ENCODE measurements at places on chromosomes 1 and 21. TPM values are rescaled to one million over a fixed set of nuclear protein-coding genes. Genes with fewer than 3 reads are reported as not detected.

- no peak for DNase-seq
These were observed 26.1 kb upstream of the FHAD1 start for GRCh38 chr1:15220825-15221431.

DNA sequence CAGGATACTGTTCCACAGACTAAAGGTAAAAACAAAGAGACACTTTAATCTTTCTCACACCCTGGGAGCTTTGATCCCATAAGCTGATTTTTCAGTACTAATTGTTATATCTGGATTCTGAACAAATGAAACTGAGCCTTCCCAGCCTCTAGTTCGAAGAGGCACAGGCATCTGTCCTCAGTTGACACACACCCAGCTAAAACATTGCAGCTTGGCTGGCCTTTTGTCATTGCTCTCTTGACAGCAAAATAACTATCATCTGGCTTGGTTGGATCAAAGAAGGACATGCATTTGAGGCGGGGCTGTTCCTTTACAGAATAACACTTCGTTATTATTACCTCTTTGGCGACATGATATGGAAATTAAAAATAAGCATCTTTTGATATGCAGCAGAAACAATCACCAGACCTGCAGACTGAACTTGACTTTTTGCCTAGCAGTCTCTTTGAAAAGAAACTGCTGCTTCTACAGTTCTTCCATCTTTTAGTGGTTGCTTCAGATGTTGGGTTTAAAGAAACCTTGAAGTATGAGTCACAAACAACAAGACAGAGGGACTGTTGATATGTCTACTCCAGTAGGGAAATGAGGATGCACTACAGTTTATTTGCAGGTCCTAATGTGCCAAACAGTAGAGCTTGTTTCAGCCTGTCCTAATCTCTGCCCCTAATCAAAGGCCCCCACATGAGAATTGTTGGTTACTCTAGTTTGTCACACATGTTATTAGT lies 166.5 kb downstream of the TPR start:
- no peak for DNase-seq

- no peak for DNase-seq
These were observed 243.1 kb downstream of the S1PR1 start for GRCh38 chr1:101479945-101480344.

GRCh38 chr1:53328541-53329499 lies 950 bp upstream of the LRP8 start:
- no peak for DNase-seq

DNA sequence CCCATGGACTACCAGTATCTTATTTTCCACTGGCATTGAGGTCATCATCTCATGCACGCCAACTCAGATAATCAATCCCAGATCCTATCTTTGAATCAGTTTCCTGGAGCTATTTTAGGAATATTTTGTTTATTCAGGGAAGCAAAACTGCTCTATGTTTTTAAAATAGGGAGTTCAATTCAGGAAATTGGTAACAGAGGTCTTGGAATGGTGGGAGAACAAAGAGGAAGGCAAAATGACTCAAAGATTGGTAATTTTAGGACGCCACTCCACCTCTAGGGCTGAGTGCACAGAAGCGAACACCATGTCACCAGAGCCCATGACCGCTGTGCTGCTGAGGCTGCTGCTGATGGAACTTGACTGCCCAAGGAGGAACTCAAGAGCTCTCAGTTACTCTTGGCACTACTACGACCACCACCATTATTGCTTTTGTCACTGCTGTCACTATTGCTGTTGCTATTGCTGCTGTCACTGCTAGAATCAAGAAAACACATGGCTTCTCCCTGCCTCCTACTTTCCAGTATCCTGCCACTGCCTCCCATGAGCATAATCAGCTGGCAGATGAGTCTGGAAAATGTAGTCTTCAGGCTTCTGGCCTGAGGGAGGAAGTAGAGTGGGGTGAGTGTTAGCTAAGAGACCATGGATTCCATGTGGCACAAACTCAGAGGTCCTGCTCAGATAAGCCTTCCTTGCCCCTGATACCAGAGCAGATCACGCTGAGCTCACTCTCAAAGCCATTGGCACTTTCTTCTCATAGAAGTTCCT lies 71.6 kb upstream of the CNIH3 start:
- DNase-seq, result peak; percentile 49

GRCh38 chr1:113976609-113977278 lies 2.5 kb upstream of the OLFML3 start:
- peak; percentile 68 for DNase-seq

GRCh38 chr1:84363019-84363418 lies 35.3 kb upstream of the DNASE2B start:
- no peak for DNase-seq

- DNase-seq, result no peak
These were observed 48.5 kb downstream of the COL18A1 start for GRCh38 chr21:45453308-45453950.

DNA sequence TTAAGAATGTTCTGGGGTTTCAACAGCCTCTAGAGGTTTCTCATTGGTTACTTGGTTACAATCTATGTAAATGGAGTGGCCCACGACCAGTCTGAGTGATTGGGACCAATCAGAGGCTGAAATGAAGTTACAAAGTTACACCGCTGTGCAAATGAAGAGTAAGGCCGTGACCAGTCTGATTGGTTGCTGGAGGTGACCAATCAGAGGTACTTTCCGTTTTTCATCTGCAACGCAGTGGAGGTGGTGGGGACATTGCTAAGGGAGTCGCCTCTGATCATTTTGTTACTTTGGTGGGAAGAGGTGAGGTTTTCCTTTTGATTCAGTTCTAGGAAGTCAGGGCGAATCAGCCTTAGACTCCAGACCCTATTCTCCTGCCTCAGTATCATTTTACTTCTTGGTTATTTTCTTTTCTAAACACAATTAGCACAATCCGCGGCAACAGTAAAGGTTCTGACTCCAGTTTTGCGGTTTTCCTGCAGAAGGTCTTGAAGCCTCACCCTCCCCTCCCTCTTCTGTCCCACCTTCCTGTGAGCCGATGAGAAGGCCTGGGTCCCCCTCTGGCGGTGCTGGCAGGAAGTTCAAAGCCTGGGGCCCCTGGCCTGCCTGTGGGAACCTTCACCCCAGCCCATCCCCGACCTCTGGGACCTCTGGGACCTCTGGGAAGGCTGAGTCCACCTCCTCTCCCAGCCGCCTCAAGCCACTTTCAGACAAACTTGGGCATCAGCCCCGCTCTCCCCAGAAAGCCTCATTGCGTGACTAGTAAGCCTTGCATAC lies 38.7 kb upstream of the TTC34 start:
- no peak for DNase-seq

- no peak for DNase-seq
These were observed 172.2 kb downstream of the TBX15 start for GRCh38 chr1:118815909-118816308.

DNA sequence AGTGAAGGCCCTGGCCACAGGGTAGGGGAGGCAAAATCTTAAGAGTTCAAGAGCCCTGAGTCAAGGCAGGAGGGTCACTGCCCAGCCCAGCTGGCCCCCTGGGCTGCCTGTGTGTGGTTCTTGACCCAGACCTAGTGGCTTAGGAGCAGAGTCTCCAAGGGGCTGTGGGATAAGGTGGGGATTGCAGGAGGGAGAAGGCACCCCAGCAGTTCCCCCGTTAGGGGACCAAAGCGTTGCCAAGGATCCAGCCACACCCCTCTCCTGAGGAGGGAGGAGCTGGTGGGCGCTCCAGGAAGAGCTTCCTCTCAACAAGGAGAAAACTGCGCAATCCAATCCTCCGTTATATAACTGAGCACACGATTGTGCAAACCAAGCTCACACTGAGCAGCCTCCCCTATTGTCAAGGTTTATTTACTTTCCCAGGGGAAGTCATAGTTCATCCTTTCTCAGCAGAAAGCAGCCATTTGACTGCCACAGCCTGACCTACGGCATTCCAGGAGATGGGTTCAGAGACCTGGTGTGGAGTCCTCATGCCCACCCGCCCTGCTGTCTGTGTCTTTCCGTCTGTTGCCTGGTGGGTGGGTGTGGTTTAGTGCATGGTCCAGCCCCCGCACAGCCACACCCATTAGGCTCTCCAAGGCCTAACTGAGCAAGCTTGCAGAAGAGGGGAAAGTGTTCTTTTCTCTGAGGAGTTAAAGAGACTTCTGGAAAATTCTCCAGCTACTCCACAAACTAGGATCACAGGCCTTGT lies 3.5 kb downstream of the EPHX1 start:
- DNase-seq, result peak; percentile 25

- DNase-seq, result no peak
These were observed 86.2 kb downstream of the SLC66A1 start for GRCh38 chr1:19398309-19398760.

GRCh38 chr1:21258331-21259134 lies 31.7 kb downstream of the ECE1 start:
- DNase-seq, result no peak

DNA sequence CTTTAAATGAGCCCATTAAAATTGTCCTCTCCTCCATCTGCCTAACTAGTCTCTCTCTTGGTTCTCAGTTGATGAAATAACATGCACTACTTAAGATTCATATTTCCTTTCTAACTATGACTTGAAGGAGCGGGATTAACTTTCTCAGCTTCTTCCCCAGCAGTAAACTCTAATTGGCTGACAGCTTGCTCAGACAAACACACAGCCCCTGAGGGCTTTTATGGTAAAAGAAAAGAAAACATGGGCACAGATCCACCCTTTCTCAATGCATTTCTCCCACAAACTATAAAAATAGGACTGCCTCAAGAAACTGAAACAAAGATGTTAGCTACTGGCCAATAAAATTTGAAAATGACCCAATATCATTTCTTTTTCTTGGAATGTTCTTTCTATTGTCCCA lies 703.1 kb downstream of the ADGRL2 start:
- DNase-seq, result no peak

DNA sequence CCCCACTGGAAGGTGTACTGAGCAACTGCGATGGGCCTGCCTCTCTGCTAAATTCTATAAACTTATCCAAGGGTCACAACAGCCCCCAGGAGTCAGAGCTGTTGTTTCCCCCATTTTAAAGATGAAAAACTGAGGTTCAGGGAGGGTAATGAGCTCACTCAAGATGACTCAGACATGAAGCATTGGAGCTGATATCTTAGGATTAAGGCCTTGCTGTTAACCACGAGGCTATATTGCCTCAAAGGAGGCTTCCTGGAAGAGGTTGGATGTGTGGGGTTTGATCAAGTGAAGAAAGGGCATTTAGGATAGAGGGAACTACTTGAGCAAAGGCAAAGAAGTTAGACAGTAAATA lies 6.7 kb downstream of the LDLRAP1 start:
- DNase-seq, result peak; percentile 26

DNA sequence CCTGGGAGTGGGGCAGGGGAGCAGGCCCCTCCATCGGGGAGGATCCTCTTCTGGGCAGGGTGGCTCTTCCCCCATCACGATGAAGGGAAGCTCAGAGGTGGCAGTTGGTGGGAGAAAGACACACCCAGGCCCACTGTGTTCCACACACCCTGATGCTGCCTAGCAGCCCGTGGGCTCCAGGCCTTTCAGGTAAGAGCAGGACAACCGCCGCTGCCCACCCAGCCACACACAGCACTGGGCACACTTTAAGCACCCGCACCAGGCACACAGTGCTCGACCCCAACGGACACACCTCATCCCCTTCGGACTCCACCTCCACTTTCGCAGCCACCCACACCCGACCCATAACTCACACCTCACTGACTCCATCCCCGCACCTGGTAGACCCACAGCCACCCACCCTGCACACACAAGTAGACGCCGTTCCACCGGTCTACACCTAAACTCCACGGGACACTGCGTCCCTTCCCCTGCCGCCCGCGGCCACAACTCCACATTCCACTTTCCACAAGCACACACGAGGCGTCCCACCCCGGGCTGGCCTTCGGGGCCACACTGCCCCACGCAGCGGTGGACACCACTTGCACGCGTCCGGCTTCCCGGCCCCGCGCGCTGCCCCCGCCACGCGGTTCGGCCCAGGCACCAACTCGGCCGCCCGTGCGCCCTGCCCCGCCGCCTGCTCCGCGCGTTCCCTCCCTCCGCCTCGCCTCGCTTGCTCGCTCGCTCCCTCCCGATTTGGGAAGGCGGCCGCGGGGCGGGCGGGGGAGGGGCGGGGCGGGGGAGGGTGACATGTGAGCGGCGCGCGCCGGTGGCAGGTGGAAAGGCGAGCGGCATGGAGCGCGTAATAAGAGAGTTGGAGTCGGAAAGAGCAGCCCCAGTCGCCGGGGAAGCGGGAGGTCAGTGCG lies at the start of gene KCNQ4:
Gene KCNQ4 (plus strand): TSS at position 787 of the 905 bp plus-strand sequence. CDS start 307 bp downstream, outside the sequence.
- no peak for DNase-seq

DNA sequence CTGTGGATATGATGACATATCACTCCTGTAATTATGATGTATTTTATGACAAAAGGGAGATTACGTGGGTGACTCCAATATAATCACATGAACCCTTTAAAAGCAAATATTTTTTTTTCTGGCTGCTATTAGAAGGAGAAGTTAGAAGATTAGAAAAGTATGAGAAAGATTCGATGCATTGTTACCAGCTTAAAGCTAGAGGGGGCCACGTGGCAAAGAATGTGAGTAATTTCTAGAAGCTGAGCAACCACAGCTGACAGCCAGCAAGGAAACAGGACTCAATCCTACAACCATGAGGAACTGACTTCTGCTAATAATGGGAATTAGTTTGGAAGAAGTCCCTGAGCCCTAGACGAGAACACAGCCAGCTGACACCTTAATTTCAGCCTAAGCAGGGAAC lies 56.3 kb upstream of the C1orf87 start:
- DNase-seq, result no peak

GRCh38 chr1:54403405-54403804 lies 2.8 kb downstream of the SSBP3 start:
- no peak for DNase-seq

The VWA5B1 gene
- total RNA-seq, result not detected

The TMEM51 gene
- 13.7 TPM for total RNA-seq

The MLLT11 gene
- total RNA-seq, result 26.5 TPM

The AIRE gene
- total RNA-seq, result 0.11 TPM

The IGSF3 gene
- total RNA-seq, result 2.2 TPM

The BGLAP gene
- total RNA-seq, result 2.4 TPM

The FOXO6 gene
- 0.38 TPM for total RNA-seq

The MATN1 gene
- total RNA-seq, result not detected

Data from endothelial cell of umbilical vein (primary cell).